ENCODE measurements at places on chromosomes 3 and 15. TPM values are rescaled to one million over a fixed set of nuclear protein-coding genes. Genes with fewer than 3 reads are reported as not detected.

- DNase-seq = no peak
Observed at GRCh38 chr15:22806664-22807063, 20.2 kb downstream of the NIPA1 start.

DNA sequence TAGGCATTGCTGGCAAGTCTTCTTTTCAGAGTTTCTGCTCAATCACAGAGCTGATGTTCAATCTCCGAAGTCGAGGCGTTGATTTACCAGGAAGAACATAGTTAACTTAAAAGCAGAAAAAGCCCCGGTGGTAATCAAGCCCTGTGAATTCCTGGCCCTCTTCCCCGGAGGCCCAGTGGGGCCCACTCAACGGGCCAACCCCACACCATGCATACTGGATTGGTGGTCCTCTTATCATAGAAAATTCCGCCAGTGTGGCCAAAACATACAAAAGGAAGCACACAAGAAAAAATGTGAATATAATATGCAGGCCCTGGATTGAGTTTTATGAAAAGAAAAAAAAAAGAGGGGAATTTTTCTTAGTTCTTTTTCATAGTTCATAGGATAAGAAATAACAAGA is 873.0 kb upstream of the NR2F2 start:
- no peak for DNase-seq

The ISL2 gene
- total RNA-seq = 2.4 TPM

DNA sequence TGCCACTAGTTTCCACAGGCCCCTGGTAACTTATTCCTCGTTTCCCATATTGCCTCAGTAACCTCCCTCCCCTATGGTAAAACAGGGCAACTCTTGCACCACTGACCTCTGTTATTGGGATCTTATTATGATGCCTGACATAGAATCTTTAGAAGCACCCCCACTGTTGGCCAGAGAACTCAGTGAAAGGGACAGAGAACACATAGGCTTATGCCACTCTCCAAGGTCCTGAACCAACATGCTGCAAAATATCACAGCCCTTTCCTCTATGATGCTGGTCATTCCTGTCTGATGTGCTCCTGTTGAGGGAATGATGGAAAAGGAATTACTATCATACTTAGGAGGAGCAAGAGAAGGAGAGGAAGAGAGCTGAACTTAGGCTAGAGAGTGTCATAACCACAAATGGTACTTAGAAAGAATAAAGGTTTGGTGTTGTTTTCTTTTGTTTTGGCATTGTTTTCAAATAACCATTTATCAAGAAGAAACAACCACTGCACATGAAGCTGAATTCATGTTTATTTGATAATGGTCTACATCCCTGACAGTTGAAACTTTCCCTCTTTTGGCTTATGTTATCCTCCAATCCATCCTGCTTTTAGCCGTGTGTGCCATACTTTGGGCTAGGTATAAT is 330.2 kb downstream of the EPHB1 start:
- DNase-seq = no peak

The GASK1A gene
- not detected for total RNA-seq

- DNase-seq = no peak
Observed at GRCh38 chr3:194784361-194784760, 98.7 kb downstream of the FAM43A start.

DNA sequence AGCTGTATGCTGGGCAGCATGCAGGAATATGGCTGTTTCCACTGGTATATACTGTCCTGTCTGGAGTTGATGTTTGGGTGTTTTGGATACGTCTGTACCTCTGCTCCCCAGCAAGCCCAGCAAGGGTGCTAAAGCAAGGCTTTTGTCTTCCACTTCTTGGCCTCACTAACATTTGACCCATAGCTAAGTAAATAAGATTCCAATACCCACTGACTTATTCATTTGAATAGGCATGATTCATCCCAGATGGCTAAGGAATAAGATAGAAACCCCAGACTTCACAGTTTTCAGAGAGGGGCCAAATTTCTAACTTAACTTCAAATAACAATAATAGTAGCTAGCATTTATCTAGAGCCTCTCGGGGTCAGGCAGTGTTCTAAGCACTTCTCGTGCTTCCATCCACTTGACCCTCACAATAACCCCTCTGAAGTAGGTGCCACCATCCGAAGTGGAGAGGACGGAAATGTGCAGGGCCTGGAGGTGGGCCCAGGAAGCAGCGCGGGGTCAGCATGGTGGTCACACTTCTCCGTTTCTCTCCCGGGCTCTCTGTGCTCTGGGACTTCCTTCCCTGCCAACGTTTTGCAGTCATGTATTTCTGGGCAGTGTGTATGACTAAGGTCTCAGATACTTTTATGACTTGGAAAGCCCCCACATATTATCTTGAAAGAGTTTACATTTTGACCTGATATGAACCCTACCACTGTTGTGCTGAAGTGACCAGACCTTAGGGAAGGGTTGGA is 39.3 kb downstream of the LRRK1 start:
- DNase-seq = no peak

GRCh38 chr3:108403686-108404345 is 106.6 kb downstream of the MYH15 start:
- no peak for DNase-seq

GRCh38 chr3:124336067-124336656 is 344.2 kb upstream of the ROPN1 start:
- DNase-seq = no peak

DNA sequence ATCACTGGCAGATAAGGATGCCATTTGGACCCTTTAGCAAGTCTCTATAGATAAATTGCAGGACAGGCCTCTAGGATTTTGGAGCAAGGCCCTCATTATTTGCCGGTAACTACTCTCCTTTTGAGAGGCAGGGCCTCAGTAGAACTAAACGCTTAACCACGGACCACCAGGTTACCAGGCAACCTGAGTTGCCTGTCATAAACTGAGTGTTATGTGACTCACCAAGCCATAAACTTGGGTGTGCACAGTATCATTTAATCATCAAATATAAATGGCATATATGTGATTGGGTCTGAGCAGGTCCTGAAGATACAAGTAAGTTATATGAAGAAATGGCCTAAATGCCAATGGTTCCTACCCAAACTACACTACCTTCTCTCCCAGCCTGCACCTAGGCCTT is 93.2 kb downstream of the BCHE start:
- DNase-seq = no peak

The SLC25A36 gene
- total RNA-seq = 53.3 TPM

GRCh38 chr3:102102394-102102793 is 253.1 kb downstream of the NFKBIZ start:
- no peak for DNase-seq

GRCh38 chr3:18847583-18848197 is 300.6 kb upstream of the KCNH8 start:
- DNase-seq = no peak

The GP9 gene
- total RNA-seq = not detected

The TP63 gene
- total RNA-seq = 0.58 TPM

The ISLR gene
- total RNA-seq = not detected
